ENCODE measurements at places on chromosomes 11 and 22.

- DNase-seq, result no peak
Measured at GRCh38 chr11:60700689-60701468, 1.5 kb downstream of the MS4A8 start.

DNA sequence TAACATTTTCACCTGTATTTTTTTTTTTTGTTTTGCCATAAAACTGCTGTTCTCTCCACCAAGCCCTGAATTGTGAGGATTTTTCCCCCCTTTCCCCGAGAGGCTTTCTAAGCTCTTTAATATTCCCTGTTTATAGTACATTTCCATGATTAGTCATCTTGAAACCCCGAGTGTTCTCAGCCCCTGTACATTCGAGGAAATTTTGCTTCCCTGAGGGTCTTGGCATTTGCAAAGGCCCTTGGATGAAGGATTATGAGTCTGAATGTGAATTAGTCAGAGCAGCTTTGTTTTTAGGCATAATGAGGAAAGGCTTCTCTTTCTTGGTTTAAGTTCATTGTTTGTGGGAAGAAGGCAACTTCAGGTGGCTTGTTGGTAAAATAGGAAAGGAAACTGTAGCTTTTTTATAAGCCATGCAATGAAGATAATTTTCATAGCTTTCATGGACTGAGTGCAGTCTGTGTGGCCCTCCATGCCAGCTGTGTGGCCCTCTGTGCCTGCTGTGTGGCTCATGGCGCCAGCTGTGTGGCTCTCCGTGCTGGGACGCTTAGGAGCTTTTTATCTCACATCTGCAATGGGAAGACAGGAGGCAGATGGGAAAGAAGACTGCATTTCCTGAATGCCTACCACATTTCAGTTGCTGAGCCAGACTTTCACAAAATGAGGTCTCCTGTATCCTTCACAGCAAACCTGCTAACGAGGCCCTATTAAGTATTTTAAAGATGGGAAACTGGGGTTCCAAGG, 129.0 kb downstream of the TEAD1 start:
- peak; percentile 74 for DNase-seq

- no peak for DNase-seq
Measured at GRCh38 chr11:8297781-8298440, 34.2 kb upstream of the LMO1 start.

- peak; percentile 73 for DNase-seq
Measured at GRCh38 chr11:3920148-3920852, 64.8 kb downstream of the STIM1 start.

GRCh38 chr11:272195-272930, 5.8 kb upstream of the NLRP6 start:
- no peak for DNase-seq

GRCh38 chr11:70138403-70138802, 60.3 kb downstream of the ANO1 start:
- DNase-seq, result no peak

GRCh38 chr11:34313099-34313517, 44.7 kb downstream of the ABTB2 start:
- DNase-seq, result no peak

Measured in fibroblast of skin of back (primary cell).